ENCODE measurements at places on chromosomes 5 and 9.
A peak's percentile ranks its signal among the peaks of the same experiment; 100 is the strongest.

GRCh38 chr5:96527768-96528661 is 95.0 kb upstream of the PCSK1 start:
- DNase-seq, result no peak

- DNase-seq, result peak; percentile 10
Observed at GRCh38 chr9:33510262-33511183, 13.5 kb upstream of the ANKRD18B start.

GRCh38 chr9:119792242-119792641 is 423.0 kb upstream of the BRINP1 start:
- DNase-seq, result no peak

- DNase-seq, result no peak
Observed at GRCh38 chr5:79840084-79840990, 150.7 kb downstream of the CMYA5 start.

DNA sequence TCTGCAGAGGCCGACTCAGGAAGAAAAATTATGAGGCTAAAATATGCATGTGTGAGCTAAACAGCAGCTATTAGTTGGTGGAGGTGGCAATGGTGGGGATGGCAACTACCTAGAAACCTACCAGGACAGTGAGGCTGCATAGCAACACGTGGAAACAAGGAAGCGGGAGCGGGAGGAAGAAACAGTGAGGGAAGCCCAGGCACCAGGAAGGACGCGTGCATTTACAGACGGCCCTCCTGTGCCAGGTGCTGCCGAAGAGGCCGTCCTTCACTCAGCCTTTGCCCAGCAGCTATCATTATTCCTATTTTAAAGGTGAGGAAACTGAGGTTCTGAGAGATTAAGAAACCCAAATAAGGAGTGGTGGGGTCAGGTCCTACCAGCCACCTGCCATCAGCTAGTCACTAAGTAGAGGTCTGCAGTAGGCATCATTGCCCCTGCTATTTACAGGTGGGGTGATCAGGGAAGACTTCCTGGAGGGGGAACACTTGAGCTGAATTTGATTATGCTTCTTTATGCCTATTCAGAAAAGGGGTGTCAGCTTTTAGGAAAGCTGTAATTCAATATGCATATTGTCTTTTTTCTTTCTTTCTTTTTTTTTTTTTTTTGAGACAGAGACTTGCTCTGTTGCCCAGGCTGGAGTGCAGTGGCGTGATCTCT is 125.3 kb downstream of the CRB2 start:
- DNase-seq, result no peak

GRCh38 chr5:26647781-26648180 is 390.6 kb downstream of the CDH9 start:
- no peak for DNase-seq

GRCh38 chr5:174523311-174524071 is 200.9 kb upstream of the MSX2 start:
- DNase-seq, result no peak

DNA sequence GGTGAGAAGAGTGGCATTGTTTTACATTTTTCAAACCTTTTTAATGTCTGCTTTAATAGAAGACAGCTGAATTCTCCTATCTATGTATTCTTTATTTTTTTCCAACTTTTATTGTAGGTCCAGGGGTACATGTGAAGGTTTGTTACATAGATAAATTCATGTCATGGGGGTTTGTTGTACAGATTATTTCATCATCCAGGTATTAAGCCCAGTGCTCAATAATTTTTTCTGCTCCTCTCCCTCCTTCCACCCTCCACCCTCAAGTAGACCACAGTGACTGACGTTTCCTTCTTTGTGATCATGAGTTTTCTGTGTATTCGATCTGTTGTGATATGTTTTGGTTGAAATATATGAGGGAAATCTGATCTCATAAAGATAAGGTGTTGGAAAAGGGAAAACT is 1.7 kb upstream of the SREK1 start:
- no peak for DNase-seq

DNA sequence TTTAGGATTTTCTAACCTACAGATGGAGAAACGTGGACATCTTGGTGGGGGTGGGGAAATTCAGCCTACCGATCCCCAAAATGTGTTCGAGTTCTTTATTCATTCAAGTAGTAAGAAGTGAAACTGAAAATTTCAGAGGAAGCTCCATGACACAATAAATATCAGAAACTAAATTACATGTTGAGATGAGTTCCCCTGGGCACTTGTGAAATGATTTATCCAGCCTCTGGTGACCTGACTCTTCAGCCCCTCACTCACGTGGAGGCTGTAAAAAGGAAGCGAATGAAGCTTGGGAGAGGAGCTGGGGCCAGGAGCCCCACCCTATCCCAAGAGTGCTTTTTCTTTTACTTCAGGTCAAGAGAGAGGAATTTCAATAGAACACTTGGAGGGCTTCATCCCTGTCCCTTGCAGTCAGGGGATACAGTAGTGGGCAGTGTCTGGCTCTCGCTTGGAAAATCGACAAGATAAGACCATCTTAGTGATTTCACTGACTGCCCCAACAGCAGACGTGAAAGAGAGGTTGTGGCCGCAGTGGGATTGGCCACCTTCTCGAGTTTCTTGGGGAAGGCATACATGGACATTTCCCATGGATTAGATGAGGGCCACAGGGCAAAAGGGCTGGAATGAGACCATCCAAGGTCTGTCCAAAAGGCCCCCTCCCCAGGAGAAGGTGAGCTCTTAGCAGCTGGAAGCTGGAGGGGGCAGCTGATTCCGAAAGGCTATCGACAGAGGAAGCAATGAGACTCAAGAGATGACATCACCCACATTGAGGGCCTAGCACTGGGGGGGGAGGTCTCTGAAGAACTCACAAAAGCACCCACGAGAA is 76.8 kb upstream of the SH3PXD2B start:
- no peak for DNase-seq

DNA sequence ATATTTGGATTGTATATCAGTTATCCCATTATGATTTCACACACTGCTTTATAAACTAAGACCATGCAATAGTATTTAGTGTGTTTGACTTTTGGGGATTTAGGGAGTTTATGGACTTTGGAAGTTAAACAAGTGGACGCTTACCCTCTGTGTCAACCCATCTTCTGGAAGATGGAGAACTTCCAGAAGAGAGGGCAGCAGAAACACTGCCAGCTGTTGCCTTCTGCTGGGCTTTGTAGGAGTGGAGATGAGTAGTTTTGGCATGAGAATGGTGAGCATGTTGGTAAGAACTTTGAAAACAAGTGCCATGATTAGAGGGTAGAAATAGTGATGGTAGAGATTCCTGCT is 2.2 kb downstream of the DNAJC25 start:
- no peak for DNase-seq

GRCh38 chr9:81590688-81591087 is 98.7 kb downstream of the TLE1 start:
- DNase-seq, result no peak

- no peak for DNase-seq
Observed at GRCh38 chr5:57113481-57113880, 60.4 kb upstream of the GPBP1 start.

GRCh38 chr9:76310991-76311390 is 83.2 kb downstream of the RFK start:
- no peak for DNase-seq
